Thymus (tissue), 14 donors: ENCODE measurements at places on chromosomes 2 and 18.

GRCh38 chr2:118698564-118698963 lies 148.9 kb downstream of the EN1 start:
- DNase-seq = no peak

DNA sequence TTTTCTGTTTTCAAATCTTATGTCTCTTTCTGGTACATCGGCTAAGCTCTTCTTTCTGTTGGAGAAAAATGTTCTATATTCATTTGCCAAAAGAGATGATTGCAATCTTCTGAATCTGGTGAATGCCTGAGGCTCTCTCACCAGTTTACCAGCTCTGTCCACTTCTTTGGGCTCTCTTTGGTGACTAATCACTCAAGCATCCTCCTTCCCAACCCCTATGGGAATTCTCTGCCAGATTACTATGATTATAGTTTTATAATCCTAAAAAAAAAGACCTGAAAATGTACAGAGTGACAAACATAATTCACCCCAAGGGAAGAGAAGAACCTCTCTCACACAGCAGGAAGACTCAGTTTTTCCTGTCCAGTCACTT lies 187.3 kb downstream of the CAMKMT start:
- no peak for DNase-seq

DNA sequence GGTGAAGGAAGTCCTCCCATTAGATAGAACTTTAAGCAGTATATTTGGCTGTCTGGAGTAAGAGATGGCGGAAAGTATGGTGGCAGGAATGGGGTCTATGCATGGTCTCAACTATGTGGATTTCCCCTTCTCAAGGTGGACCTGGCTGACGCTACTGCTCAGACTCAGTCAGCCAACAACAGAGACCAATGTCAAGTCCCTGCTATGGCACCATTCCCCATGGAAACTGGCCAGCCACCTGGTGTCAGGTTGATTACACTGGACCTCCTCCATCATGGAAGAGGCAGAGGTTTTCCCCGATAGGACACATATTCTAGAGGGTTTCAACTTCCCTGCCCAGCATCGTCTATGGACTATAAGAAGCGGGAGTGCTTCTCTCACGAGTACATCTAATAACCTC lies 8.6 kb upstream of the FAHD2A start:
- DNase-seq = no peak

DNA sequence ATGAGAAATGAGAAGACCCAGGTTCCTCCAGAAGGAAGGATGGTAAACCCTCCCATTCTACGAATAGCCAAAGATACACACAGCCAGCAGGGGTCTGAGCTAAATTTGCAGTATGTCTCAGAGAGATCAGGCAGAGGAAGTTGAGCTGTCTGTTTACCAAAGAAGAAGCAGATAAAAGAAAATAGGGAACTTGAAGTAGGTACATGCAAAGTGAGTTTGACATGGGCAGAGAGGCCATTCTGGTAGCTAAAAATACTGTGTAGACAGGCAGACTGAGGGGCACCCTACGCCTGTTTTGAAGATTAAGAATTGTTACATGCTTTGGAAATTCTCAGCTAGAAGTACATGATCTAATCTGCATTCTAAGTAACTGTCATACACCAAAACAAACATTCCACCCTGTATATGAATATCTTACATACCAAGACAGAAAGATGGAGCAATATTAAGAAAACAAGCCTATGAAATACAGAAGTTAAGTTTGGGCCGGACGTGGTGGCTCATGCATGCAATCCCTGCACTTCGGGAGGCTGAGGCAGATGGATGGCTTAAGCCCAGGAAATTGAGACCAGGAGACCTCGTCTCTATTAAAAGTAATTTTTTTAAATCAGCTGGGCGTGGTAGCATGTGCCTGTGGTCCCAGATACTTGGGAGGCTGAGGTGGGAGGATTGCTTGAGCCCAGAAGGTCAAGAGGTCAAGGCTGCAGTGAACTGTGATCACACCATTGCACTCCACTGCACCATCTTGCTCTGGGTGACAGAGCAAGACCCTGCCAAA lies 157.9 kb downstream of the ANKRD44 start:
- DNase-seq = no peak

- DNase-seq = no peak
Observed at GRCh38 chr18:38241736-38242135, 676.1 kb upstream of the CELF4 start.
